IMR-90 (cell line): ENCODE measurements at places on chromosomes 6 and 20. TPM values are rescaled to one million over a fixed set of nuclear protein-coding genes. Genes with fewer than 3 reads are reported as not detected.

DNA sequence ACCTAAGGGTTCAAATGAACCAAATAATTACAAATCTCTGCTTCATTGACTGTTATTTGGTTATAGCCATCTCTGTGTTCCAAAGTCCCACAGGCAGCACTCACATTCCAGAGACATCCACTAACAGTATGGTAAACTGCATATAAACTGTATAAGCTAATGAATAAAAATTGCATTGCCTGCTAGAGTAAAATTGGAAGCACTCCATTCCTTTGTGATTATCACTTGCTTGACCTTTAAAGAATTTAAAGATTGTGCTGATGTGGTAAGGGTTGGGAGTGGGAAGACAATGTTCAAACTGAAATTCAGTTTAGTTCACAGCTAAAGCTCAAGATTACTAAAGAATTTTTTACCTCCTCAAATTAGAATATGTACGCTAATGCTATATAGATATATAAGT lies 31.0 kb upstream of the OSTM1 start:
- H3K27ac ChIP-seq: no peak overlapping the region
- no peak overlapping the region for H3K4me3 ChIP-seq
- no peak for DNase-seq
- H3K4me1 ChIP-seq: no peaks in the 10 kb centered on the region

DNA sequence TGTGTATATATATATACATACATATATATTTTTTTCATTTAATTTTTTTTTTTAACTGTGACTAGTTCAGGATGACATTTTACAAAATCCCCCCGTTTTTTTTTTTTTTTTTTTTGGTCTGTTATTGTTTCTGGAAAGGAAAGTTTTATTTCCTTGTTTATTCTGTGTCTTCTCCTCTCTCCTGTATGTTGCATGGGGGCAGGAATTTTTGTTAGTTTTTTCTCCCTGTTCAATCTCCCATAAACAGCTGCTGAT lies 32.4 kb upstream of the TXLNB start:
- peaks cover 3% of the 10 kb centered on the region; the same call in 1 of the 2 replicates for H3K4me1 ChIP-seq
- H3K36me3 ChIP-seq: no peaks in the 10 kb centered on the region
- H3K27ac ChIP-seq: no peak overlapping the region
- DNase-seq: no peak
- no peak overlapping the region for H3K4me3 ChIP-seq

- no peak overlapping the region for H3K27ac ChIP-seq
- H3K4me3 ChIP-seq: no peak overlapping the region
- peak; percentile 55 for DNase-seq
- H3K4me1 ChIP-seq: no peaks in the 10 kb centered on the region
- no peaks in the 10 kb centered on the region for H3K36me3 ChIP-seq
- peaks cover 2% of the 10 kb centered on the region; the same call in 1 of the 2 replicates for H3K27me3 ChIP-seq
These were observed 61.6 kb upstream of the DSP start for GRCh38 chr6:7479801-7480266.

DNA sequence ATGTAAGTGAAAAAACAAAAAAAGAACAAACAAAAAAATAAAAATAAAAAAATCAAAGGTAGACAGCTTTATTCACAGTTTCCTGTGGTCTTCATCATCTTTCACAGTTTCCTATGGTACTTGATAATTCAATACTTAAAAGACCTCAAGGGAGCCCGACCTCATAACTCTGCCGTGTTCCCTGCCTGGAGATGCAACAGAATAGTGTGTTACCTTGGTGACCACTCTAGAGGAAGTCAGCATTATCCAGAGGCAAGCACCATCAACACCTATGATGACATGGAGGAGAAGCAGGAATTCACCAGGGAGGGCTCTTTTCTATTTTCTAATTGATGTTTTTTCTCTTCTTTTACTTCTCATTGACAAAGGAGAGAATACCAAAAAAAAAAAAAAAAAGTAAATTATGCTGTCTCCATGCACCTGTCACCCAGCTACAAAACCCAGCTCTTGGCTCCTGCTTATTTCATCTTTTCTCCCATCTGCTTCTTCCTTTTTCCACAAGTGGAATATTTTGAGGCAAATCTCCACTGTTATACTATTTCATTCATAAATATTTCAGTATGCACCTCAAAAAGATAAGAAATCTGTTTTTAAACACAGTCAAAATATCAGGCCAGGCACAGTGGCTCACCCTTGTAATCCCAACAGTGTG lies 95.8 kb upstream of the STXBP5 start:
- H3K27ac ChIP-seq: no peak overlapping the region
- DNase-seq: no peak
- H3K27me3 ChIP-seq: no peaks in the 10 kb centered on the region
- no peaks in the 10 kb centered on the region for H3K36me3 ChIP-seq
- peaks cover 1% of the 10 kb centered on the region; the same call in 1 of the 2 replicates for H3K4me1 ChIP-seq
- no peak overlapping the region for H3K4me3 ChIP-seq

- H3K27ac ChIP-seq: no peak overlapping the region
- no peaks in the 10 kb centered on the region for H3K36me3 ChIP-seq
- no peak overlapping the region for H3K4me3 ChIP-seq
- no peaks in the 10 kb centered on the region for H3K4me1 ChIP-seq
- no peak for DNase-seq
These were observed 2.7 kb downstream of the PACRG start for GRCh38 chr6:162730502-162730901.

ANGPT4 gene
- total RNA-seq: not detected in 2 replicates

IP6K3 gene
- 0.18 and 0.28 TPM in 2 replicates for total RNA-seq

CYB5R4 gene
- total RNA-seq: 4.7 and 6.1 TPM in 2 replicates
